ENCODE measurements at places on chromosomes 6 and 20.

DNA sequence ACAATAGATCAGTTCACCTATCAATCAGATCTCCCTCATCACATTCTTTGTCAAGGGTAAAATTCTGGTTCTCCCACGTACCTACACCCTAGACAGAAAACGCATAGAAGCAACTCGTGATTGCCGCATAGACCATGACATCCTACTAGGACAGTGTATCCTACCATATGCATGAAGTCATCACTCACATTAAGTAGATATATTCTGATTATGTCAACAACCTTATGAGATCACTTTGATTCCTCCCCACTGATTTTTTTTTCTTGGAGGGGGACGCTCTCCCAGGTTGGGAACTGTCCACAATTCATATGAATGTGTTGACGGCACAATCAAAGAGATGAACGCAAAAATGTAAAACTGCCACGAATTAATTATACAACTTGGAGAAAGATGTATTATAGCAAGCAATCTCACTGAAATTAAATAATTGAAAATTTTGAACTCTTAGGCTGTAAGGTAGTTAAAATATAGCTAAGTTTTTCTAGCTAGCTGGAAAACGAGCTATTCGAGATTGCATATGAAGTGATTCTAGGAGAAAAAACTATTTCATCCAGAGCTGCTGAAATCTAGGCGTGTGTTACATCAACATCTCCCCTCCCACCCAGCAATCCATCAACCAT is 82.5 kb upstream of the CCDC28A start:
- no peak for DNase-seq

DNA sequence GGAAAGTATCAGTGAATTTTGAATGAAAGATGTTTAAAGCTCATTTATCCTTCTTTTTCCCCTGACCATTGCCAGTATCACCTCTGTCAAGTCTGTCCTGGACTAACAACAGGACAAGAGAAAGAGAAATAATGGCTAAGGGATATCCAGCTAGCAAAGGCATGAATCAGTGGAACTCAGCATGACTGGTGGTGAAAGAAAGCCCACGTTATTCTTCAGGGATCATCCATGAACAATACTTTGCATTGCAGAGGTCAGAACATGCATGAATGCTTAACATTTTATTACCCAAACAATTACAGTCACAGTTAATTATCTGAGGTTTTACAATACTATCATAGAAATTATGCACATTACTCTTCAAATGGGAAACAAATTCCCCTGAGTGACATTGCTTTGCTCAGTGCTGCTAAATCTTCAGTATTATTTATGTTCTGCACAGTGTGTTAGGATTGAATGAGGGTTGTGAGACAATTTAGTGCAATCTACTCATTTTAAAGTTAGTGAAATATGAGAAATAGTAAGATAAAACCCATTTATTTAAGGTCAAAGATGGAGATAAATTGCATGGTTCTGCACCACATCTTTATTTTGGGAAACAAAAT is 350.7 kb downstream of the KHDRBS2 start:
- DNase-seq = no peak

DNA sequence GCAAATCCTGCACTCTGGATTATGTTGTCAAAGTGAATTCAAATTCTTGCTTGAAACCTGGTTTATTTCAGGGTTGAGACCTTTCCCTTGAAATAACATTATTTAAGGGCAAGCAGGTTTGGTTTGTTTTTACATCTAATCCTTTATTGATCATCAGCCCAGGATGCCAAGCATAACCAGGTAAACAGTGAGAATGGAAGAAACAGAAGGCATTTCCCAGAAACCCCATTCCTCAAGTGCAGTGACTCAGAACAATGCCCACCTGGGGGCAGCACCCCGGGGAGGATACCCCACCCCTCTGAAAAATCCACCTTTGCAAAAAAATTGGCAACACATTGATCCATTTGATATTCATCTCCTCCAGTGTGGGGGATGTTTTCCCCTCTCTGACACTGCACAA is 32.5 kb downstream of the POFUT1 start:
- DNase-seq = no peak

- DNase-seq = no peak
These were observed 3.2 kb downstream of the BHLHE23 start for GRCh38 chr20:63003546-63003945.

DNA sequence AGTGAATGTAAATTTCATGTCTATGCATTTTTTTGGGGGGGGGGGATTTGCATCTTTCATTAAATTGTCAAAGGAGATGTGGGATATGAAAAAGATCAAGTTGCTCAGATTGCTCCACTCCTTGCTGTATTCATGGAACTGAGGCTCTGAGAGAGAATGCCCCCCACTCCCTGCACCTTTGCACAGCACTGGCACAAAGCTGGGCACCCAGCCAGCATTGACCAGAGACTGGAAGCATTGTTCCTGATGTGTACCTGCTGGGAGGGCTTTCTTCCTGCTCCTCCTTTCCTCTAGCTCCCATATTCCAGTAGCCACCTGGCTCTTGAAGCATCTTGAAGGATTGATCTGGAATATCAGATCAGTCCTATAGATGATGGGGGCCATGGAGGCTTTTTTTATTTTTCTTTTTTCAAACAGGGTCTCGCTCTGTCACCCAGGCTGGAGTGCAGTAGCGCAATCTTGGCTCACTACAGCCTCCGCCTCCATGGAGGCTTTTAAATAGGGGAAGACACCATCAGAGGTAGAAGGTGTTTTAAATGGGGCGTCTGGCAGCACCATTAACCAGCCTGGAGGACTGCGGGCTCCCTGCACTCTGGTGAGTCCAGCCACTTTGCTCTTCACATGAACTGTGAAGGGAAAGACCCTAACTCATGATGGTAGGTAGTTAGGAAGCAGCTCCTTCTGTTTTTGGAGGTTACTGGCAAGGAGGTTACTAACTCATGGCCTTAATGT is 10.9 kb downstream of the DUSP15 start:
- no peak for DNase-seq

DNA sequence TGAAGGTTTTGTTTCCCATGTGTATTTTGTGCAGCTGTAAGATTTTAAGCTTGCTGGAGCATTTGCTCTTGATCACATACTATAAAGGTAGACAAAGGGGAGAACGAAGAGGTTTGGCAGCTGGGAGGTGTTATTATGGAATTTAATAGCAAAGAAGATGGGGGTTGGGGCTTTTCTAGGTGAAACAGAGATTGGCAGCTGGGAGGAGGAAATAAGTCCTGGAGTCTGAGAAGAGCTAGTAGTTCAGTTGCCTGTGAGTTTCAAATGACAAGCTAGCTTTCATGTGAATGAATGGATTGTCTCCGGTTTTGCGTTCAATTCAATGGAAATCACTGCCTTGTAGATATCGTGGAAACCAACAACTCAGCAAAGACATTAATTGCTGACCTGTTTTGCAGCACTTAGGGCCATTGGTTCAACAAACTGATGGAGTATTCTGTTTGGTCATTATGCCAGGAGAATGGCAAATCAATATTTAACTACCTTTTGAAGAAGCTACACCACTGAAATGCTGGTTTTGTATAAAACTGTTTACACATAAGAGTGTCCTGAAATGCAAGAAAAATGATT is 38.1 kb upstream of the FLRT3 start:
- DNase-seq = no peak

GRCh38 chr6:169473663-169474062 is 220.0 kb upstream of the THBS2 start:
- no peak for DNase-seq

DNA sequence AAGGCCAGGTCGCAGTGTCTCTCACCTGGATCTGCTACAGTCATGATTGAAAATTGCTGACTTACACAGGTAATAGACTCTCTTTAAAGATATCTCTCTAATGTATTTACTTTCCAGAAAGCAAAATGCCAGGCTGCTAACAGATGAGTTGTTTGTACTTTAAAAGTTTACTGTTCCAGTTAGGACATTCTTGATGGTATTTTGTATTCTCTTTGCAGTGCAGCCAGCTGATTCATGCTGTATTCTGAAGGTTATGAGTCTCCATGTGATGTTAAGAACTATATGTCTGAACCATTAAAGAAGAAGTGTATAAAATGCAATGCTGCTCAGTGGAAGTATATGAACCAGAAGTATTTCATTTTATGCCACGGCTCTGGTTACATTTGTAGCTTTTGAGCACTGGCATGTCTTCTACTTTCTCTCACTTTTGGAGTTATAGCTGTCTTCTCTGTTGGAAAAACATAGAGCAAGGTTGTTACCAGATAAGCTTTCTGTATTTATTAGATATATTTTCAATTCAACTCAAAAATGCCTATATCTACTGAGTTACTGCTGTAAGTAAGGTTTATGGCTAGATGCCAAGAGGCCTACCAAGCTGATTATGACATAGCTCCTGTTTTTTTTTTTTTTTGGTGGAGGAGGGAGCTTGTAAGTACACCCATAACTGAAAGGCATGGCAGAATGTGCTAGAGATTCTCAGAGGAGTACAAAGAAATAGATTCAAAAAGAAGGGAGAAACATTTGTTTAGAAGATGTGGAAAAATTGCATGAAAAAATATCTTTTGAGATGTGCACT is 130.5 kb upstream of the MAN1A1 start:
- no peak for DNase-seq

GRCh38 chr6:44386364-44386928 is 1.1 kb upstream of the CDC5L start:
- DNase-seq = no peak

DNA sequence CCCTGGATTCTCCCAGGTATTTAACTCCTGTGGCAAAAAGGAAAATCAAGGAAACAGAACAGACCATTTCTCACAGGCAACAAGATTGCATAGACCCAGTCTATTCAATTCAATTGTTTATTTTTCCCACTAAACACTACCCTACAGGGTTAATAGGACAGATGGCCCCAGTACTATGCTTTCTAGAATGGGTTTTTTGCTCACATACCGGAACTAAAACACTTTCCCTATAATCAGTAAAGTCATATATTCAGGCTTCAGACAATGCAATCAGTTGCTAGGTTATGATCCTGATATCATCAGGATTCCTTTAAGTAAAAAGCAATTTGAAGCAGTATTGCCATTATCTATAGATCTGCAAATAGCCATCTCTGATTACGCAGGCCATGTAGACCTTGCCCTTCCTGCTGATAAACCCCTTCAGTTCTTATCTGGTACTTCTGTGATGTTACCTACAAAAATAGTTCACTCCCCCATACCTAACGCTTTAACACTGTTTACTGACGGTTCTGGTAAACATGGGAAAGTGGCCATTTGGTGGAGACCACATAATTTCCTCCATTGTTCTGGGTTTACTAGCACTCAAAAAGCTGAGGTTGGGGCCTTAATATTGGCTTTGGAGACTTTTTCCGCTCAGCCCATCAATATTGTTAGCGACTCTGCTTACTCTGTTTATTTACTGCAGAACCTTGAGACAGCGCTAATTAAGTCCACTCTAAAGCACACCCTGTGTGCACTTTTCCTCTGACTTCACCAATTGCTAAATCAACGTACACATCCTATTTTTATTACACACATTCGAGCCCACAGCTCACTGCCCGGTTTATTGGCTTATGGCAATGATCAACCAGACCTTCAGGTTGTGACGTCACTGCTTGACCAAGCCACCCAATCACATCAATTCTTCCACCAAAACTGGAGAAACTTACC is 666.0 kb downstream of the PHF3 start:
- DNase-seq = no peak

- no peak for DNase-seq
These were observed 7.3 kb upstream of the TGM2 start for GRCh38 chr20:38172408-38172807.

DNA sequence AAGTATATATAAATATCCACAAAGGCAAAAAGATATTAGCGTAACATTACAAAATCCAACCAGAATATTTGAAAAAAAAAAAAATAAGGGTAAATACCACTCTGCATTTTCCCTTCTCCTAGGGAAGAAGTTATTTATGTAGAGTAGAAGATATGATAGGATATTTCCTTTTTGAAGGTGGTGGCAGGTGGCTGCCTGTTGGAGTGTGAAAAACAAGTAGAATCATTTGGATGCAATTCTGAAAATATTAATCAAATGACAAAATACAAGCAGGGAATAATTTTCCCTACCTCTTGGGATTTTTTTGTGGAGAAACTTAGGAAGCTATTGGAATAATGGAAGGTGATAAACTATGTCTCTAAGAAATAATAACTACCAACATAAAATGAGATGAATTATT is 62.5 kb upstream of the OGFRL1 start:
- no peak for DNase-seq

- DNase-seq = no peak
These were observed 1648.8 kb downstream of the GRIK2 start for GRCh38 chr6:103042336-103042735.

DNA sequence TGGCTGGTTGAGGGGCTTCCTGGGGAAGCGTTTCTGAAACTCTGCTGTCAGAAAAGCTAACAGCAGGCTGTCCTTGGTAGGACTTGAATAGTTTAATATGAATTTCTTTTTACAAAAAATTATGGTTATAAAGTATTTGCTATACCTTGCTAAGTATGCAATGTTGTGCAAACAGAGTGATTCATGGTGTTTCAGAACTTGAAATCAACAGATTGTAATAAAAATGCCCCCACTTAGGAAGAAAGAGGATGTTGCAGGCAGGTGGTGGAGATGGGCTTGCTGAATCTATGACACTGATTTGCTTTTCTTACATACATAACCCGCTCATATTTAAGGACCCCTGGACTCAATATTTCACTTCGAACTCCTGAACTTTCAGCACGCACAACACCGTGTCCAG is 211.6 kb downstream of the THBS2 start:
- no peak for DNase-seq

GRCh38 chr6:5084781-5085647 is at the start of gene PPP1R3G:
Gene PPP1R3G (plus strand): TSS chr6:5085341. CDS start chr6:5085486, 145 bp downstream.
- no peak for DNase-seq

GRCh38 chr6:142339113-142339512 is 37.3 kb downstream of the ADGRG6 start:
- no peak for DNase-seq

DNA sequence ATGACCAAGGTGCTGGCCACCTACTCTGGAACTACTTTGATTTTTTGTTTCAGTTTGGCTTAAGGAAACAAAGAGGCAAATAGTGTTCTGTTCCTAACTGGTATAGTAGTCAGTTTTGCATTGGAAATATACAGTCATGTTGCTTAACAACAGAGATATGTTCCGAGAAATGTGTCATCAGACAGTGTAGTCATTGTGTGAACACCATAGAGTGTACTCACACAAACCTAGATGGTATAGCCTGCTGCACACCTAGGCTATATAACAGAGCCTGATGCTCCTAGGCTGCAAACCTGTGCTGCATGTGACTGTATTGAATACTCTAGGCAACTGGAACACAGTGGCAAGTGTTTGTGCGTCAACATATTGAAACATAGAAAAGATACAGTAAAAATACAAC is 80.4 kb downstream of the ARID1B start:
- peak; percentile 26 for DNase-seq

DNA sequence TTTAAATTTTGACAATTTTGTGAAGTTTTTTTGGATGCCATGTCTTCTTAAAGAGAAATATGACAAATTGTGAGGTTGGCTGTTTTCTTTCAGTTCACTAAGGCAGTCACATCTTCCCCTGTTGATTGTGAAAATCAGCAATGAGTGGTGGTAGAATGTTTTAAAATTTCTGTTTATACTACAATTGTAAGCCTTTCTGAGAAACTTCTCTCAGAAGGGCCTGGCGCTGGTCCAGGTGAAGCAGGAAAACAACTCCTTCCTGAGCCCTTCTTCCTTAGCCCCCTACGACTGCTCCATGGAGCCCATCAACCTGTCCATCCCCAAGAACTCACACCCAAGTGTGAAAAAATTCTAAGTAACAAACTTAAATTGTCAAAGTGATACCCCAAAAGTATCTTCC is 80.6 kb downstream of the SSR1 start:
- DNase-seq = no peak
